A549 treated with AZD2906 at 1 μM for 4 hours (cell line): ENCODE measurements at places on chromosomes 3 and 15. TPM values are rescaled to one million over a fixed set of nuclear protein-coding genes. Genes with fewer than 3 reads are reported as not detected.

Gene XIRP1
- 0.17 to 0.25 TPM (median 0.19 TPM) in 5 replicates for total RNA-seq

Gene ATP13A5
- not detected in 5 replicates for total RNA-seq

Gene SERINC4
- 0.05 to 0.10 TPM (median 0.09 TPM) in 4 of 5 replicates, not detected in the other for total RNA-seq

Gene MAGEL2
- 0.02 TPM in 1 of 5 replicates, not detected in the others for total RNA-seq

Gene KCTD6
- 5.3 to 7.6 TPM (median 6.8 TPM) in 5 replicates for total RNA-seq

Gene MCTP2
- not detected in 5 replicates for total RNA-seq

Gene BRK1
- total RNA-seq: 158 to 174 TPM (median 167 TPM) in 5 replicates

Gene KIF9
- total RNA-seq: 15.5 to 21.6 TPM (median 19.5 TPM) in 5 replicates

Gene STRIT1
- total RNA-seq: not detected in 5 replicates

Gene UBP1
- 46.8 to 51.7 TPM (median 50.0 TPM) in 5 replicates for total RNA-seq

Gene TM4SF4
- 26.2 to 36.4 TPM (median 30.7 TPM) in 5 replicates for total RNA-seq

Gene NR1I2
- total RNA-seq: not detected in 5 replicates

Gene MME
- 0.12 TPM in 1 of 5 replicates, not detected in the others for total RNA-seq

Gene SPSB4
- 0.11 to 0.28 TPM (median 0.19 TPM) in 5 replicates for total RNA-seq

Gene HTR3E
- total RNA-seq: not detected in 5 replicates

Gene GOLGA6A
- 0.07 to 0.15 TPM (median 0.11 TPM) in 5 replicates for total RNA-seq

Gene DAZL
- not detected in 5 replicates for total RNA-seq

Gene C3orf85
- total RNA-seq: not detected in 5 replicates

Gene RBP2
- total RNA-seq: not detected in 5 replicates

Gene SV2B
- 0.13 to 0.28 TPM (median 0.15 TPM) in 5 replicates for total RNA-seq

Gene ADGRG7
- total RNA-seq: not detected in 5 replicates

Gene LOXL1
- 0.52 to 1.0 TPM (median 0.70 TPM) in 5 replicates for total RNA-seq

Gene CTXN2
- total RNA-seq: 0.02 to 0.05 TPM in 2 of 5 replicates, not detected in the others

Gene NRG4
- total RNA-seq: 0.57 to 1.7 TPM (median 0.94 TPM) in 5 replicates

Gene SLC9A9
- total RNA-seq: 0.06 to 0.40 TPM (median 0.22 TPM) in 5 replicates

Gene GBE1
- total RNA-seq: 21.5 to 28.0 TPM (median 23.5 TPM) in 5 replicates

Gene LDHAL6B
- not detected in 5 replicates for total RNA-seq

Gene HACD2
- 27.7 to 33.9 TPM (median 31.4 TPM) in 5 replicates for total RNA-seq

Gene CCRL2
- 0.06 to 0.11 TPM (median 0.07 TPM) in 3 of 5 replicates, not detected in the others for total RNA-seq

Gene LRRIQ4
- not detected in 5 replicates for total RNA-seq

Gene LRRC31
- total RNA-seq: not detected in 5 replicates

Gene EHHADH
- total RNA-seq: 2.4 to 3.5 TPM (median 2.9 TPM) in 5 replicates

Gene ARNT2
- 14.2 to 17.1 TPM (median 16.3 TPM) in 5 replicates for total RNA-seq

Gene SNTN
- not detected in 5 replicates for total RNA-seq
